ENCODE measurements at places on chromosomes 12 and 14.

DNA sequence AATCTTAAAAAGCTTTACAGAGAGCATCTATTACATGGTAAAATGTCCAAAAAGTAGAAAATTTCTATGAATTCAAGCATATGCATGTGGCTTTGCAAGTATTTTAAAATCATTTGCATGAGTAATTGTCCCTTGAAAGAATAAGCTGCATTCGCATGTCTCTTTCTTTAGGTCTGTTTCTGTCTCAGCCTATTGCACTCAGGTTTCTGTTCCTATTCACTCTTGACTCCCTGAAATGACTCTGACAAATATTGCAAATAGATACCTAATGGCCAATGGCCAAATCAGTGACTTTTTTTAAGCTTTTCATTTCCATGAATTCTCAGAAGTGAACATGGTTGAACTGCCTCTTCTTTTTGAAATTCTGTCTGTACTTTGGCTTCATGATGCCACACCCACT is 6.4 kb upstream of the TTC8 start:
- no peak for DNase-seq

DNA sequence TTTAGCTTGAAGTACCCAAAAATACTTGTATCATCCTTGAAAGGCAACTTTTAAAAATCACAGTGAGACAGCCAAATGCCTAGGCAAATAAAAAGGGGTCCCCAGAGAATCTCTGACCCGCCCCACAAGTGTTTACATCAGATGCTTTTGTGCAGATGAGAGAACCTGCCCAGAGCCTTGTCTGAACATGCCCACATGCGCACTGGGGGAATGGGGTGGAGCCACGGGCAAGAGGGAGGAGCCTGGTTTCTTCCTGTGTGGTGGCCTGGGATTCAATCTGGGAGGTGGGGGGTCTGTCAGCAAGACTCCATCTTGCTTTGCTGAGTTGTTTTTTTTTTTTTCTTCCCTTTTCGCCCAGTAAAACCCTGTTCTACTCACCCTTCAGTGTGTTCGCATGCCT is 381.7 kb upstream of the CCDC196 start:
- no peak for DNase-seq

DNA sequence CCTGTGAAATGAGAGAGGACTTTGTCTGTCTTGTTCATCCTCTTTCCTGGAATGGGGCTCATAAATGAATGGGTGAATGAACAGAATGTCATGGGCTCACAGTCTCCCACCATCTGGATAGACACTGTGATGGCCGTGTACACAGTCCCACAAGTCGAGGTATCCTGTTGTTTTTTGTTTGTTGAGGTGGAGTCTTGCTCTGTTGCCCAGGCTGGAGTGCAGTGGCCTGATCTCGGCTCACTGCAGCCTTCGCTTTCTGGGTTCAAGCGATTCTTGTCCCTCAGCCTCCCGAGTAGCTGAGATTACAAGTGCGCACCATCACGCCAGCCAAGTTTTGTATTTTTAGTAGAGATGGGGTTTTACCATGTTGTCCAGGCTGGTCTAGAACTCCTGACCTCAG is 16.1 kb upstream of the PLA2G1B start:
- DNase-seq: no peak

GRCh38 chr12:67077617-67078016 is 191.5 kb upstream of the CAND1 start:
- no peak for DNase-seq

GRCh38 chr14:99280852-99281251 is 8.9 kb upstream of the BCL11B start:
- DNase-seq: no peak

DNA sequence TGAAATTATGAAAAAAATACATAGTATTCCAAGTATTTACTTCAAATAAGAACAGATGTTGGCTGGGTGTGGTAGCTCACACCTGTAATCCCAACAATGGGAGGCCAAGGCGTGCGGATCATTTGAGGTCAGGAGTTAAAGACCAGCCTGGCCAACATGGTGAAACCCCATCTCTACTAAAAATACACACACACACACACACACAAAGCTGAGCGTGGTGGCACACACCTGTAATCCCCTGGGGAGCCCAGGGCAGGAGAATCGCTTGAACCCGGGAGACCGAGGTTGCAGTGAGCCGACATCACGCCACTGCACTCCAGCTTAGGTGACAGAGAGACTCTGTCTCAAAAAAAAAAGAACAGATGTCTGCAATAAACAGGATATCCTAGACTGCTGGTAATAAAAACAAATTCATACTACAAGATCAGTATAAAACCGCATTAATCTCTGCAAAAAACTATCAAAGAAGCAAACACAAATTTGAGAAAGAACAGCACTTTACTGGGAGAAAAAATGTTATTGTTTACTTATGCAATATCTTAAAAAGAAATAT is 23.8 kb downstream of the EEA1 start:
- no peak for DNase-seq

DNA sequence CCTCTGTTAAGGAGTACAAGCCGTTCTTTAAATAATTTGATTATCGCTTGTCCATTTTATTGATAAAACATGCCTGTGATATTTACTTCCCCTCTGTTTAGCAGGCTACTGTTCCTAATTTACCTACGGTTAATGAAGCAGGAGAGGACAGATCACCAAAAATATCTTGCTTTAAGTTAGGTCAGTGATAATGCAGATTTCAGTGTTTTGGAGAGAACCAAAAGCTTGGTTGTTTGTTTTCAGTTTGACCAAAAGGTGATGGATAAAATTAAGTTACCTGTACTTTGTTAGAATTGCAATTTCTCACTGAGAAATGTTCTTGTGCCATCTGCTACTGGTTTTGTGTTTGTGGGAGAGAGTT is 958 bp downstream of the SPATS2 start:
- no peak for DNase-seq

DNA sequence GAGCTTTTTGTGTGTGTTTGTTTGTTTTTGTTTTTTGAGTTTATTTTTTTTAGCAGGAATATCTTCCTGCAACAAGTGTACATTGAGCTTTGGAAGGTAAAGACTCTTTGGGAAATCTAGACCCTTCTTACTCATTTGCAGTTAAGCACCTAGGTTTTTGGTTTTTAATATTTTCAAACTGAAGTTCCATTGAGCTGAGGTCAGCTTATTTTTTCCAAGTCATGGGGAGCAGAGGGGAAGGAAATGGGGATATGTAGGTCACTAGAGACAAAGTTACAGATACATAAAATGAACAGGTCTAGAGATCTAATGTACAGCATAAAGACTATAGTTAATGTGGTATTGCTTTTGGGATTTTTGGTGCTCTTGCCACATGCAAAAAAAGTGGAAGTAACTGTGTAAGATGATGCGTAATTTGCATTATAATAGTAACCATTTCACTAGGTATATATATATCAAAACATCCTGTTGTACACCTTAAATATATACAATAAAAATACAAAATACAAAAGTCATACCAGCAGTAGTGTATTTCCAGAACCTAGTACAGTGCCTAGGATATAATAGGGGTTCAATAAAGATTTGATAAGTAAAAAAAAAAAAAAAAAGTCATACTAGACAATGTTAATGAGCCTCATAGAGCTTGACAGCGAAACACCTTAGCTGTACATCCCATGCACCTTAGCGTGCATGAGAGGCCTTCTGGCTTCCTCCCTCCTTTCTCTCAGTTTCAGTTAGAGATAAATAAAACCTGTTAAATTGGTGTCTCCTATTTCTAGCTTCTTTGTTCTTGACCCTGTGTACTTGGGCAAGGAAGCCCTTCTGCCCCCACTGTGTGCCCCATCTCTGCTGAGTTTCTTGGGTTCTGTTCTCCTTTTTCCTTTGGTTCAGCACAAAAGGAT is 22.7 kb downstream of the CGRRF1 start:
- DNase-seq: no peak

DNA sequence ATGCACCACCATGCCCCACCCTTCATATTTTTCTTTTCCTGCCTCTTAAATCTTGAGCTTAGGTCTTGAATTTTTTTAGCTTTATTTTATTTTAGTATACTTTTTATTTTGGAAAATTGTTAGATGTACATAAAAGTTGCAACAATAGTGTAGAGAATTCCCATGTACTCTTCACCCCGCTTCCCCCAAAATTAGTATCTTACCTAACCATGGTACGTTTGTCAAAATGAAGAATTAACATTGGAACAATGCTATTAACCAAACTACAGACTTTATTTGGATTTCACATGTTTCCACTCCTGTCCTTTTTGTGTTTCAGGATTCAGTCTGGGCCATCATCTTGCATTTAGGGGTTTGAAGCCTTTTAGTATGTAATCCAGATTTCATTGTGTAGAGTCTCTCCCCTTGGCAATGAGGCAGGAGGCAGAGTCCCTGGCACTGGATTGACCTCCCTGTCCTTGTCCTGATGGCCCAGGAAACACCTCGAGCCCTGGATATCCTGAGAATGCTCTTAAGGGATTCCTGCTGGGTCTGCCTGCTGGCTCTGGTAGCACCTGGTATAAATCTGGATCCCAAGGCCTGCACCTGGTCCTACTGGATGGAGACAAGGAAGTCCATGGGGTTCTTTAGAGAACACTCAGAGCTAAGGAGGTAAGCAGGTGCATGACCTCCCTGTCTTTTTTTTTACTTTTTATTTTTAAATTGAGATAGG is 19.9 kb upstream of the CTDSP2 start:
- DNase-seq: no peak

DNA sequence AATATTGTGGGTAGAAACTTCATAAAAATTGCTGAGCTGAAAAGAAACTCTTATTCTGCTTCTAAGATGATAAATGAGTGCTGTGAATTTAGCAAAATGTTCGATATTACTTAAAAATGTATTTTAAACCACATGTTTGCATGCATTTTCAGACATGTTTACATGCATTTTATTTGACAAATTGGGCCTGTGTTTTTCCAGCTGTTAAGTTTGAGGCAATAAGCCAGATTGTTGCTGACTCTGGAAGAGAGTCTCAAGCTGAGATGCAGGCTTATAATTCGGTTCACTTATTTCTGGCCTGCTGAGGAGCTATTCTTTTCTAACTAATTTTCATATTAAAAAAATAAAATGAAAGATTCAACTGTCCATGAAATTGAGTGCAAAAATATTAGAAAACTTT is 110.1 kb downstream of the SYNE2 start:
- DNase-seq: no peak

- DNase-seq: no peak
Observed at GRCh38 chr12:28378736-28379135, 188.5 kb downstream of the CCDC91 start.

DNA sequence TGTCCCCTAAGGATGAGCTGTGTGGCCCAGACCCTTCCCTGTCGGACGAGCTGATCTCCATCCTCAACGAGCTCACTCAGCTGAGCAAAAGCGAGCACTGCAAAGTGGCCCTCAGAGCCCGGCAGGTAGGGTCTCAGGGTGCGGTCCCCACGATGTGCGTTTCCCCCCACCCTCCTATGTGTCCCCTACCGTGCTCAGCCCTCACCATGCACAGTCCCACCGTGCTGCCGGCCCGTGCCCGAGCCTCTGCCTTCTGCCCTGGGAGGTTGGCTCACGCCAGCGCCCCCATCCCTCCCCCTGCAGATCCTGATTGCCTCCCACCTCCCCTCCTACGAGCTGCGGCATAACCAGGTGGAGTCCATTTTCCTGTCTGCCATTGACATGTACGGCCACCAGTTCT is 86.6 kb downstream of the FOXN4 start:
- no peak for DNase-seq

DNA sequence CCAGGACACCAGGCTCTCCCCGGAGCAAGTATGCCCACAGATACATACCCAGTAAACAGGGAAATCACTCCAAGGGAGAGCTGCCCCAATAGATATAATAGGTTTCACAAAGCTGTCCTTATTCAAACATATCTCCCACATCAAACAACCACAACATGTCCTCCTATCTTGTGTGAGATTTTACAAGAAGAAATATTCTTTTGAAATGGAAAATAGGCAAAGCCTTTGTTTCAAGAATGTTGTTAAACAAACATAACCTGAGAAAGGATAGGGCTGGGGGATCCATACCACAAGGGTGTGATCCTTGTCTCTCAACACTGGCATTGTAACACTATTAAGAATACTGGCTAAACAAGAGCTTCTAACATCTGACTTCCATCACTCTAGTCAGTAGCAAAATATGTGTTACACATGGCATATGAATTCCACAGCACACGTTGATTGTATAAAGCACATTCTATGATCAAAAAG is 32.9 kb downstream of the LGR5 start:
- DNase-seq: no peak

DNA sequence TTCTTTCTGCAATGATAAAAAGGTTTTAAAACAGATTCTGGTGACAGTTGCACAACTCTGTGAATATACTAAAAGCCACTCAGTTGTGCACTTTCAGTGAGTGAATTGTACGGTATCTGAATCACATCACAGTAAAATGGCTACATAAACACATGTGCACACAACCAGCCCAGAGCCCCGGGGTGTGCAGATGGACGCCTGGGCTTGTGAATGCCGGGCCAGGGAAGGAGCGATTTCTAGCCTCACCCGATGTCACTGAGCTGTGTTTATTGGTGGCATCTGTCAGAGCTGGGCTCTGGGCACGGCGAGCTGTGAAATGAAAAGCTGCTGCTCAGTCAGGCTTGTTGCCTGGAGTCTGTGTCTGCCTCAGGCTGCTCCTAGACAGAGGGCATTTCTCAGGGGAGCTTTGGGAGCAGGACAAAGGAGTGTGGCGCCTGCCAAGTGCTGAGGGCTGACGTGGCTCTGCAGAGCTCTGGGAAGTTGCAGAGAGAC is 25.9 kb downstream of the RHOF start:
- DNase-seq: no peak

DNA sequence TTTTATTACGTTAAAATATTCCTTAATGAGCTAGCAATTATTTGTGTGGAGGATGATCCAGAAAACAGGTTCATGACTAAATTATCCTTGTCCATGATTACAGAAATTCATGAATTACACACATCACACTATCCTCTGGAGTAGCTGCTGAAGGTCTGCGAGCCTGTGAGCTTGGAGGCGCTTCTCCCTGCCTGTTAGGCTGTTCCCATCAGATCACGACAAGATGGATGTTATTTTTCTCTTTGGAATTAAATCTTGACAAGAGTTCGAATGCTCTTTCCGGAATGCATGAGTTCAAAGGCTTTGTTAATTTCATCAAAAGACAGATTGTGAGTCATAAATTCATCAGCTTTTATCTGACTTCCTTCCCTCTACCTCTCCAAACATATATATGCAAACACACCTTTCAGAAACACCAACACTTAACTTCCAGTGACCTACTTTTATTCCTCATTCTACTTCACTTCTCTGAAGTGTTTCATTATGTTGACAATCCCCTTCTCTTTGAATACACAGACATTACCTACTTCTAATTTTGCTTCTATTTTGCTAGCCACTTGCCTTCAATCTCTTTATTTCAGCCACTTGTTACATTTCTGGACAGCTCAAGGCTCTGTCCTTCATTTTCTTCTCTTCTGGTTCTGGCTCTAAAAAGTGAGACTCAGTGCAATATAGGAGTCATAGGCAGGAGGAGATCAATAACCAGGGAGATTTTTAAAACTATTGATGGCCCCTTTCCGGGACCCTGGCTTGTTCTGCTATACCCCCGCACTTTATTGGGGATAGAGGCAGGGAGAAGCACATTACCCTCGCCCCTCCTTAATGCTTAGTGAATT is 274.6 kb downstream of the BTG1 start:
- no peak for DNase-seq

GRCh38 chr12:113043240-113043639 is 13.3 kb upstream of the DTX1 start:
- DNase-seq: no peak

- DNase-seq: no peak
Observed at GRCh38 chr14:61337893-61338292, 16.5 kb downstream of the PRKCH start.

GRCh38 chr12:5807090-5807414 is 138.0 kb downstream of the ANO2 start:
- no peak for DNase-seq

- DNase-seq: no peak
Observed at GRCh38 chr12:1662761-1663439, 28.0 kb upstream of the ADIPOR2 start.

All from activated naive CD8-positive, alpha-beta T cell treated with anti-CD3 and anti-CD28 coated beads, Interleukin-2, amount 50 U/mL, for 24 hours (primary cell).